ENCODE measurements at places on chromosomes 16 and 17.
A peak's percentile ranks its signal among the peaks of the same experiment; 100 is the strongest.

DNA sequence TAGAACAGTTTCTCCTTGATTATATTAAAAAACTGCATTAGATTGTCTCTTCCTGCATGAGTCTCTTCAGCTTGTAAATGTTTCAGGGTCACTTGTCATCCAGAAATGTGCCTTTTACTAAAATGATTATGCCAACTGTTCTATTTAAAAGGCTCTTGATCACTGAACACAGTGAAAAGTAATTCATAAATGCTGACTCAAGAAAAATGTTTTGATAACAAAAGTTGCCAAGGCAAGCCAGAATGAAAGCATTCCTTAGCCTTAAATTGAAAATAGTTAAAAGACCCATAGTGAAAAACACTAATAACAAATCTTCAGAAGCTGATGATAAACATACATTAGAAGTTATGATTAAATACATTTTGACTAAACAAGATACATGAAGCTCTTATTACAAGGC lies 356.0 kb upstream of the KIF2B start:
- no peak for DNase-seq

DNA sequence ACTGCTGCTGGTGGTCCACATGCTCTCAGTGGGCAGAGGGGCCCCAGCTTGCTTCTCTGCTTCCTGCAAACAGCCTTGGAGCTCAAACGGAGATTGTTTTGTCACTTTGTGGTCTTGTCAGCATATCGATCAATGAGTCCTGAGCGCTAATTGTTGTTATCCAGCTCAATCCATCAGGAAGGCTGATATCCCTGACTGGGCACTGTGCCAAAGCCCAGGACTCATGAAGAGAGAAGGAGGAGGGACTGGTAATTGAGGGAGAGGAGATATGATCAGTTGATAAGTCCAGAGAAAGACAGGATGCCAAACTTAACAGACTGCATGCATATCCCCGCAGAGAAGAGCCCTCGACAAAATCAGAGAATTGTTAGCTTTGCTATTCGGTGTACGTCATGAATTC lies 58.6 kb upstream of the DNAH9 start:
- DNase-seq, result no peak

- no peak for DNase-seq
Measured at GRCh38 chr16:19184823-19185509, 16.9 kb downstream of the SYT17 start.

- DNase-seq, result no peak
Measured at GRCh38 chr17:55654022-55654421, 68.6 kb downstream of the TMEM100 start.

- no peak for DNase-seq
Measured at GRCh38 chr17:194828-195602, 13.6 kb upstream of the DOC2B start.

- DNase-seq, result no peak
Measured at GRCh38 chr16:53693320-53693719, 10.3 kb downstream of the RPGRIP1L start.

DNA sequence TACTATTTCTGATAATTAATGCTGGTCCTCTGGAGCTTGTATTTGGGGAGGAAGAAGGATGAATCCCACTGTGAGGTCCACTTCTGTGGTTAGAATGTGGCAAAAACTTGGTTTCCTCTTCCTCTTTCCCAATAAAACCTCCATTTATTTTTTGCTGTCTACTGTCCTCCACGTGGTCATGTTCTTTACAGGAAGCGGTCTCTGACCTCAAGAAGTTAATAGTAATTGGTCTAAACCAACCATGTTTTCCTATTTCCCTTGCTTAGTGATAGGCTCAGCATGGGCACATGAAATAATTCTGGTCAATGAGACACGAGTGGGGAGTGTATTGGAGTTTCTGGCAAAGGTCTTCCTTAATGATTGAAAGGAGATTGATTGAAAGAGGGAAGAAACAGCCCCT lies 33.9 kb downstream of the CHP2 start:
- no peak for DNase-seq

DNA sequence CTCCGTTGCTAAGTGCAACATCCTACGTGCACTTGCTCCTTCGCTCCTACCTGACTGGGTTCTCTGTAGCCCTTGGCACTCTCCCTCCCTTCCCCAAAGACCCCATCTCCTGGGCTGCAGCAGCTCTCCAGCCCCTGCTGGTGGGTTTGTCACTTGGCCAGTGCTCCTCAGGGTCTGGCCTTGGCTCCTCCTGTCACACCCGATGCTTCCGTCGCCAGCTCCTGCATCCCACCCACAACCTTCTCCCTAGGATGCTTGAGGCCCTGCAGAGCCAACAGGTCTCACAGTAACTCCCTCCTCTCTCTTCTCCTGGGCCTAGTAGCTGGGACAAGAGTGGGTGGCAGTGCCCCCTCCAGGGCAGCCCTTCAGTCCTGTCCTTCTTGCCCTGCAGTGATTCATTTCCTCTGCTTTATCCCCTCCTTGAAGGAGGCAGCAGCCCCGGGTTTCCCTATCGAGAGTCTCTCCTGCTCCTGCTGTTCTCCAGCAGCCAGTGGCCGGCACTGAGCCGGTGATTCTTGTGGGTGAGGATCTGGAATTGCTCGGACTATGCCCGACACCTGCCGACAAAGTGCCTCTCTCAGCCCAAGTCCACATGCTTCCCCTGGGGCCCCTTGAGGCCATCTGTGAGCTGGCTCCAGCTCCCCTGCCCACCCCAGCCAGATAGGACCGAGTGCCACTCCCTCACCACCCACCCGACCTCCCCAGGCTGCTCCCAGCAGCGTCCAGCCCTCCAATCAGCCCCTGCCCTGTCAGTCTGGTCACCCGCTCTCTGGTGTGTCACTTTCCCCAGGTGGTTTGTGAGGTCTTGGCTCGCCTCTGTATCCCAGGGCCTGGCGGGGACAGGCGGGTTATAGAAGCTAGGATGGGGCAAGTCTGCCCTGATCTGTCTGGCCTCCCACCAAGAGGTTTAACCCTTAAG lies 3.8 kb downstream of the LITAFD start:
- DNase-seq, result no peak

DNA sequence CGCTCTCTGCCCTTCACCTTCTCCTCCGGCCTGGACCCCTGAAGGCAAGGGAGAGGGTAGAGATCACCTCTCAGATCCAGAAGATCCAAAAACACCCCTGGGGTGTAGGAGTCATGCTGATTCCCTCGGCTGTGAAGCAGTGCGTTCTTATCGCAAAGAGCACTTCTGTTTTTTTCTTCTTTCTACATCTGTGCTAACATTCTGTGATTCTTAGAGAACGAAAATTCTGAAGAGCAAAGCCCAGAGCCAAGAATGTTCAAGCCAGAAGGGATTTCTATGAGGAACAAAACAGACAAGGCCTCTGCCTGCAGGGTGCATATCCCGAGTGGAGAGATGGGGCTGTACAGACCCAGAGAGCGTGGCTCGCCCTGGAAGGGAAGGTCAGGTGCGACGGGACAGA lies 17.2 kb downstream of the NPTX1 start:
- no peak for DNase-seq

GRCh38 chr17:68491381-68492231 lies 20.6 kb upstream of the PRKAR1A start:
- DNase-seq, result no peak

- DNase-seq, result no peak
Measured at GRCh38 chr16:50444526-50444925, 75.7 kb upstream of the BRD7 start.

DNA sequence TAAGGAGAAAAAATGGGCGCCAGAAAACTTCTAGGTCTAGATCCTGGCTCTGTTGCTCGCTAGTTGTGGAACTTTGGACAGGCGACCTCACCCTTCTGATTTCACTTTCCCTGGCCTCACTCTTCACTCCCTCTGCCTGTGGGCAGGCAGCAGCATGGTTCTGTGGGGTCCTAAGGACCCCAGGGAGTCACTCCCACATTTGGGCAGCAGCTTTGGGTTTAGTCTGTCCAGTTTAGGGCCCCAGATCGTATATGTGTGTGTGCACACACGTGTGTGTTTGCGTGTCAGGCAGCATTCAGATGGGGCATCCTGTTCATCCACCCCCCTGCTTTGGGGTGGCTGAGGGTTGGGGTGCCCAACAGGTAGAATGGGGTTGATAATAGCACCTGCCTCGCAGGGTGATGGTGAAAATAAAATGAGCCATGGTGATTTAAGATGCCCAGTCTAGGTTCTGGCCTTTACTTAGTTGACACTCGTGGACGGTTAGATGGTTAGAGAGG lies 102.2 kb downstream of the RAB11FIP4 start:
- DNase-seq, result no peak

GRCh38 chr17:56708670-56709410 lies 115.3 kb downstream of the NOG start:
- DNase-seq, result no peak

GRCh38 chr16:10688726-10689125 lies 6.0 kb downstream of the TEKT5 start:
- DNase-seq, result no peak

- no peak for DNase-seq
Measured at GRCh38 chr16:5336941-5337340, 239.3 kb upstream of the EEF2KMT start.

DNA sequence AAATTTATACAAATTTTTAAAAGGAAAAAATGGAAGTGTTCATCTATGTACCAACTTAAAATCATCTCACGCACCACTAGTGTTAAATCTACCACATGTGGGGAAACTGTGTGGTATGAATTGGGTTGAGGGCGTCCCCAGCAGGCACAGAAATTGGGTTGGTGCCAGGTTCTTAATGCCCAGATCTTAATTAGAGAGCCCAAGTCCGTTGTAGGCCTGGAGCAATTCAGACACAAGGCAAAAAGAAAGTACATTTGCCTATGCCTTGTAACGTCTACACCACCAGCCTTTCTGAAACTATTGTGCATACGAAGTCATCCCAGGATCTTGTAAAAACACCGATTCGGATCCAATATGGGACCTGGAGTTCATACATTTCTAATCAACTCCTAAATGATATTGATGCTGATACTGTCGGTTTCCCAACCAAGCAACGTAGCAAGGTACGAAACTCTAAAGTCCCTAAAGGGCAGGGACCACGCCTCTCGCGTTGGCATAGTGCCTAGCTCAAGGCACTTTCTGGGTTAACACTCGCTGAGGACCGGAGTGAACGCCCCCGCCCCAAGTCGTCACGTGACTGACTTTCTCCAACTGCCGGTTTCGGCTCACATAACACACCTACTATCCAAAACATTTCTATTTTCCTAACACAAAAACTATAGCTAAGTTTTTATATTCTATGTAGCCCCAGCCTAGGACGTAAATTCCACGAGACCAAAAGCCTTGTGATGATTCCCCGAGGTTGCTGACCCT lies 945 bp upstream of the UQCRC2 start:
- peak; percentile 75 for DNase-seq

DNA sequence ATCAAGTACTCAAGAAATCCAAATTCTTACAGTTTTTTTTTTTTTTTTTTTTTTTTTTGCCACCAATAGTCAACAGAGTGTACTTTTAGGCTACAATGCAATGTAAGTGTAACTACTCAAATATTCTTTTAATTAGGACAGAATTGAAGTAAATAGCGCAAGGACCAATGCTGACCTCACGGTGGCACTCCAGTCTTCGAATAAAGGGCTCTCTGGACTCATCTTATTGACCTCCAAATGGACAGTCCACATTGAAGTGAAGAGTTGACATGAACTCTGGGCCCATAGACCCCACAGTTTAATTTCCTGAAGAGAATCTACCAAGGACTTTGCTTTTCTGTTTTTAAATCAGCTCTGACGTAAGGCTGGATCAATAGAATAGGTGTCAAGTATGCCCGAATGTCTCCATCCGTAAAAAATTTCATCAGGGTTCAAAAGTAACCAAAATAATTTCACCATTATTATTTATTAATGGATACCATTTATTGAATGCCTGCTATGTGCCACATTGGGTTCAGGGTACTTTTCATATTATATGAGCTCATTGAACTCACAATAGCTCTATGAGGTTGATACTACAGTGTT lies 7.3 kb upstream of the DDX52 start:
- peak; percentile 33 for DNase-seq

Measured in ELF-1 (cell line).